ENCODE measurements at places on chromosomes 11 and 22.

DNA sequence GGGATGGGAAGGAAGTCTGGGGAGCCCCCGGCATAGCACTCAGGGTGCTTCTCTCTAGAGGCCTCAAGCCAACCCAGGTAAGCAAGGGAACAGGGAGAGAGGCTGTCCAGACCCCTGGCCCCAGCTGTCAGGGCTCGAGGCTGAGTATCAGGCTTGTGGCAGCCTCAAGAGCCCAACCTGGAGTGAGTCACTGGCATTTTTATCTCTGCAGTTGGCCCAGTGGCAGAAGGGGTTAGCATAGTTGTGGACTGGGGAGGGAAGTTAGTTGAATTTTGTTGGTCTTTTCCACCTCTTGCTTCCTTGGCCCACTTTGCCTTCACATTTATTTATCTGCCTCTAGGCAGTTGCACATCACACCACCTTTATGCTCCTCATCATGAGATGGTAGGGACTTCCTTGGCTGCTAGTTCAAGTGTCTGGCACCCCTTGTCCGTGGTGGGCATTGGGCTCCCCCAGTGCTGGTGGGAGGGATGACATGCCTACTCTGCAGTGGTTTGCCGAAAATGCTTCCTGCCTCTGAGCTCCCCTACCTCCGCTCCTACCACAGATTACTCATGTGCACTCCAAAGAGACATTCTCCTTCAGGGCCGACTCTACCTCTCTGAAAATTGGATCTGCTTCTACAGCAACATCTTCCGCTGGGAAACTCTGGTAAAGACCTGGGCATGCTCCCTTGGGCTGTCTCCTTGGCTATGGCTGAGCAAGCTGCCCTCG lies 60.1 kb downstream of the SCN3B start:
- DNase-seq = no peak

DNA sequence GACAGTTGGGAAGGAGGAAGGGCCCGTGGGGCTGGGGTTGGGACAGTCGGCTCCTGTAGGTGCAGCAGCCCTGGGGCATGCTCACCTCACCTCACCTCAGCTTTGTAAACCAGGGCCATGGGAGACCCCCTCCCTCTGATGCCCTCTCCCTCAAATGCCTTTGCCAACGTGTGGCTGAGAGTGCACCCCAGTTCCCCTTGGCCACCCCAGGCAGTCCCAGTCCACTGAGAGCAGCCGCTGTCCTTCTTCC lies 4.2 kb upstream of the NEAT1 start:
- no peak for DNase-seq

DNA sequence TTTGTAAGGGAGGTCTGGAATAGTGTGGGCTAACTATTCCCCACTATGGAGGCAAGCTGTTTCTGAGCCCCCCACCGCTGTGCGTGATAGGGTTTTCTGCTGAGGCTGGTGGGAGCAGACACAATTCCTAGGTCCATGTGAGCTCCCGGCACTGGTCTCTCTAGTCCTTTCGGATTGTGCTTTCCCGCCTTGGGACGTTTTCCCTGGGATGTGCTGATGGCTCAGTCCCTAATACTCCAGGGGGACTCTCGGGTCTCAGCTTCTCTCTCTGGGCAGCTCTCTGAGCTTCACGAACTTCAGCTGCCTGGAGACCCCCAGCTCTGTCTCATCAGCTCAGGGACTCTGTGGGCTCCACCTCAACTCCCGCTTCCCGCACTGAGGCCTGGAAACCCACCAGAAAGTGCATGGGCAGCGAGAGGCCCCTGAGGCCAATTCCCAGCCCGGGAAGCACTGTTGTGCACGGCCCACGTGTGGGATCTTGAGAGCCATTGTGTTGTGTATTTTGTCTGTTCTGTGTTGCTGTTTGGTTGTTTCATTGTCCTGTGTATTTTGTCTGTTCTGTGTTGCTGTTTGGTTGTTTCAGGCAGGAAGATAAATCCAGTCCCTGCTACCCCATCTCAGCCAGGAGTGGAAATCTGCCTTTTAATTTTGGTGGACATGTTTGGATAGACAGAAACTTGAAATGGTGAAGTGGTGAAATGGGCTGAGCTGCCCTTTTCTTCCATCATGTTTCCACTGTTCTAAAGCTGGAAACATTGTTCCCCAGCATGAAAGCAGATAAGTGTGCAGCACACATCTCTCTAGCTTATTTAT lies 12.7 kb upstream of the TNNT3 start:
- no peak for DNase-seq

DNA sequence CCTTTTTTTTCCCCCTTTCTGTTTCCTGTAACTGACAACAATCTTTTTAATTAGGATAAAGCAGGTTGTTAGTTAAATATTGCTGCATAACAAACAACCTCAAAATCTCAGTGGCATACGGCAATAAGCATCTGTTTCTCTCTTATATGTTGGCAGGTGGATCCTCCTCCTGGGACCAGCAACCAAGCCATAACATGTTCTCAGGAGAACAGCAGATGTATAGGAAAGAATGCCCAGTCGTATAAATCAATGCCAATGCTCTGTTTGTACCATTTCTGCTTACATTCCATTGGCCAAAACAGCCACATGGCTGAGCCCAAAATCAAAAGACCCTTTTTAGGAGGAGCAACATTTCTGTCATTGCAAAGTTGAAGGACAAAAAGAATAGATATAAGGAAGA lies 445.7 kb downstream of the AASDHPPT start:
- DNase-seq = no peak

- DNase-seq = no peak
Measured at GRCh38 chr11:9569588-9570164, 3.8 kb upstream of the WEE1 start.

- DNase-seq = no peak
Measured at GRCh38 chr11:30435488-30435887, 112.6 kb downstream of the ARL14EP start.

DNA sequence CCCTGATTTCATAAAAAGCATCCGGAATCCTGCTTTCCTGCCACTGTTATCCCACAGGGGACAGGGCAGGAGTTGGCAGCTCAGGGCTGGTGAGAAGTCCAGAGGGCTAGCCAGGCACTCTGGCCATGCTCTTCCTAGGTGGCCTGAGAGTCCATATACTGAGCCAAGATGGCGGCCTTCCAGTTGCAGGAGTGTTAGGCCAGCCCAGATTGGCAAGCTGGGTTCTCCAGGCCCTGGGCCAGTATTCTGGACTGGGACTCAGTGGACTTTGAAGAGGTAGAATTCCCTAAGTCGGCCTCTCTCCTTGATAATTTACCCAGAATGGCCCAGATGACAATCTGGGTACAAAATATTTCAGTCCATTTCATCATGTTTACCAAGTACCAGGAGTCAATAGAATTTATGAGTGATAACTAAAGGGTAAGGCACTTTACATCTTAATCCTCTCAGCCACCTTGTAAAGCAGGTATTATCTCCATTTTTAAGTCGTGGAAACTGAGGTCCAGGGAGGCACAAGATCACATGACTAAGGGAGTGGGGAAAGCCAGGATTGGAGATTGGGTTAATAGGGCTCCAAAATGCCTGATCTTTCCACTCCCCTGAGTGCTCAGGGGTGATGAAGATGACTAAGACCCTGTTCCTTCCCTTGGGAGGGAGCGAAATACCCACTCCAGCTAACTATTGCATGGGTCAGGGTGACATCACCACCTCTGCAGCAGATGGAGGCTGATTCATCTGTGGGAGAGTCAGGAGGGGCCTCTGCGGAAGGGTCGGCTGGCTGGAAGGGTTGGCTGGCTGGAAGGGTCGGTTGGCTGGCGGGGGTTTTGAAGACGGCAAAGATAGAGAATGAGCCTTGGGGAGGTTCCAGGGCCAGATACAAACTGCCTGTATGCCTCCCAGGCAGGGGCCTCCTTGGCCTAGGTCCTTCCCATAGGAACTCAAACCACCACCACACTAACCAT lies 1.2 kb upstream of the MICALL1 start:
- peak; percentile 64 for DNase-seq

- no peak for DNase-seq
Measured at GRCh38 chr22:17106785-17107546, 14.2 kb downstream of the TMEM121B start.

DNA sequence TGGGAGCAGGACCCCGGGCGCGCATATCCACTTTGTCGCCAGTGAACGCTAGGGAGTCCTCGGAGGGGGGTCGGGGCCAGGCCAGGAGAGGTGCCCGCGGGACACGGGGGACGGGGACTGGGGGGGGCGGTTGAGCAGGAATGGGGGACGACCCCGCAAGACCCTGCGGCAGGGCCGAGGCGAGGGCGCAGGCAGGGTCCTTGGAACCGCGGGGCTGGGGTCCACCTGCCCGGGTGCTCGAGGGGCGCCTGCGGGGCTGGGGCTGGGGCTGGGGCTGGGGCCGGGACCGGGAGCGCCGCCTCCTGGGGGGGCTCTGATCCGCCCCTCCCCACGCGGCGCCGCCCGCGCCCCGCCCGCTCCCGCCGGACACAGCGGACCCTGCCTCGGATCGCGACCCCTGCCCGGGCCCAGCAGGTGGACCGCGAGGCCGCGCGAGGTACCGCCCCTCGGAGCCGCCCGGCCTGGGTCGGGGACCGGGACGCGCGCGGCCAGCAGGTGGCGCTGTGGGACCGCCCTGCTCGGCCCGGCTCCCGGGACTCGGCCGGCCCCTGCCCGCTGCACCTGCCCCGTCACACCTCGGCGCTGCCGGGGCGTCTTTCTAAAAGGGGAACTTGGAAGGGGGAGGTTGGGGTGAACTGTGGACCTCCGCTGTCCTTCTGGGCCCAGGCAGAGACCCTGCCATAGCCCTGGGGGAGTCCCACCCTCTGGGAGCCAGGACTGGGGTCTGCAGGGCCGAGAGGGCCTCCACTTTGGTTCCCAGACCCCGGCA lies 11.0 kb downstream of the CRELD2 start:
- DNase-seq = no peak

- no peak for DNase-seq
Measured at GRCh38 chr11:70525466-70525865, 127.1 kb downstream of the CTTN start.

DNA sequence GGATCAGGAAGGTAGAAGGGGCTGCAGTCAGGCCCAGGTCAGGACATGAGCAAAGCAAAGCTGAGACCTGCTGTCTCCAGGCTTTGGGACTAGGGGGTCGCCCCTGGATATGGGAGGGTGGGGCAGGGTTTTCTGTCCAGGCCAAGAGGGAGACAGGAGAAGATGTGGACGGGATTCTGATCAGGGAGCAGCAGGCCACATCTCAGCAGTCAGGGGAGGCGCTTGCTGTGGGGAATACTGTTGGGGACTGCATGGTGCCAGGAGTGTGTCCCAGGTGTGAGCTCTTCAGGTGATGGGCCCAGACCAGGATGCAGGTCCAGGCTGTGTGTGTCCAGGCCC lies 29.3 kb downstream of the IGLL5 start:
- no peak for DNase-seq

DNA sequence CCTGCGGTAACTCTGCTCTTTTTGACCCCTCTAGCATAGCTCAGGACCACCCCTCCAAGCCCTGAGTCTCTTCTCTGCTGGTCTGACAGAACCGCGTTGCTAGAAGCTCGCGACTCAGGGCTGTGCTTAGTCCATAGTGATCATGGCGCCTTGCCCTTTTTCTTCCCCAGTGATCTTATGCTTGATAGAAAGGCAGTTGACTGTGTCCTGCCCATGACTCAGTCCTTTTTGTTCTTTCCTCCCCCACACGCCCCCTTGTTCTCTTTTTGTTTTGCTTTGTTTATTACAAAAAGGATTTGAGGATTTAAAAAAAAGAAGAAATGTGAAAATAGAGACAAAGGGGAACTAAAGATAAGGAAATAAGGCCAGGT lies 17.5 kb downstream of the IL17RA start:
- DNase-seq = no peak
